ENCODE measurements at places on chromosomes 7 and 10. TPM values are rescaled to one million over a fixed set of nuclear protein-coding genes. Genes with fewer than 3 reads are reported as not detected.

The CCDC3 gene
- 5.3 TPM for total RNA-seq

DNA sequence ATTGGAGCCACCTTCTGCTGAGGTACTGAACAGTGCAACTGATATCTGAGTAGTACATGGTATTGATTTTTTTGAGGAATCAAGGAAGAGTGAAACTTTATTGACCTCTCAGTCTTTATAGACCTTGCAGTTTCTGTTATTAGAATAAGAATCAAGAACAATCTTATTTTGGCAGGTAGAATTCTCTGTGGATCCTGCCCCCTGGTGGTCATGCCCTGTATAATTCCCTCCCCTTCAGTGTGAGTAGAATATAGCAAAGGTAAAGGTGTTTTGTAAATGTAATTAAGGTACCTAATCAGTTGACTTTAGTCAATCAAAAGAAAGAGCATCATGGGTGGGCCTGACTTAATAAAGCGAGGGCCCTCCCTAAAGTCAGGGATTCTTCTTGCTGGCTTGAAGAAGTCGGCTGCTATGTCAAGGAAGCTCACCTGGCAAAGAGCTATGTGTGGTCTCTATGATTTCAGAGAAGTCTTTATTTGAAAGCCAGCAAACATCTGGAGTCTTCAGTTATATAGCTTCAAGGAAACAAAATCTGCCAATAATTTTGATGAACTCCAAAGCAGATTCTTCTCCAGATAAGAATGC, 142.8 kb downstream of the LSM5 start:
- no peak for DNase-seq

DNA sequence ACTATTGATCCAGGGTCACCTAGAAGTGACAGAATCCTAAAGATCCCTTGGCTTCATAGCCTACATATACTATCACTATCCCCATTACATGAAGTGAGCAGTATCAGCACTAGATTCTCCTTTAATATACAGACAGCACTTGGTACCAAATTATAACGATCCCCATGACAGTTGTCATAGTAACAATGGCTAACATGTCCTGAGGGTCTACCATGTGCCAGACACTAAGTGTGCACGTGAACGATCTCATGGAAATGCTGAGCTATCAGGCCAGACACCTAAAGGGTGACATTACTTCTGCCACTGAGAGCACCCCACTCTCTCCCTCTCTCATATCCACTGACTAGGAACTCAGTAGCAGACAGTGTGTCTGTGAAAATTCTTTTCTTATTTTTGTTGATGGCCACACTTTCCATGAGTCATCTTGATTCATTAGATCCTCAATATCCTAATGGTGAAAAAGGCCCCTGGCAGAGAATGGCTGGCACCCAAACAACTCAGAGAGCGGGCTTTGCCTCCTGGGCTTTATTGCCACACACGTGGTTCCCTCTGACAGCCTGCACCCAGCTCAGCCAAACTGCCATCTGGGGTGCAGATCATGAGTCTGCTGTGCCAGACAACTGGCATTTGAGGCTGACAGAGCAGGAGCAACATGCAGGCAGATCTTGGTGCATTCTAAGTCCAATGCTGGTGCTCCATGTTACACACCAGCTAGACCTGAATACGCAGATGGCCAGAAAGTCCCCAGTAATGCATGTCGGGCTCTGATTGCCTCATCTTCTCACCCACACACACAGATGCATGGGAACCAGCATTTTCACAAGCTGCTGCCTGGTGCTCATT, 176.3 kb downstream of the DGKI start:
- no peak for DNase-seq

DNA sequence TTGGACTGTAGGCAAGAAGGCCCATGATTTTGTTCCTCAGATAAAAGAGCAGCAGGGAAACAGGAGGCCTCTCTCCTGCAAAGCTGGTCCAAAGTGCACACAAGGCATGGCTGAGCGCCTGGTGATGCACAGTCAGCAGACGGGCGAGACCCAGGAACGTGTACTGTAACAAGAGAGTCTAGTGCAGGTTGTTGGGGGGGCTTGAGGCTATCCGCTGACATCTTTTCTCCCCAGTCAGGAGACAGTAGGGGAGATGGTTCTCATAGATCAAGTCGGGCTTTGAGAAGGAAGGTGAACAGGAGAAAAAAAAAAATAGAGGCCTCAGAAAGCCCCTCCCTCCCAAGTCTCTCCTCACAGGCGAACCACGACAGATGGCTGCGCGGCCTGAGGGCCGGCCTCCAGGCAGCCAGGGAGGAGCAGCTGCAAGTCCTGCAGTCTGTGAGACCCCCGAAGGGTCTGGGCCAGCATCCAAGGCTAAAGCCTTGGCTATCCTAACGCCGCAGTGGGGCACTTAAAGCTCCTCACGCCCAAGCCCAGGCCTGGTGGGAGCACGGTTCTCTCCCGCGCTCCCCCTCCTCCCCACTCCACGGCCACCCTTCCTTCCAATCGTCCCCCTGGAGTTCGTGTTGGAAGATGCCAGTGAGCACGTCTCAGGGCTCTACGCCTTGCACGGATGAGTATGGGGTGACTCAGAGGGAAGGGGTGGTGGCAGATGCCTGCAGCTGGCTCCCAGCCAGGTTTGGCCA, 68.3 kb downstream of the PRKAG2 start:
- DNase-seq: peak; percentile 80

DNA sequence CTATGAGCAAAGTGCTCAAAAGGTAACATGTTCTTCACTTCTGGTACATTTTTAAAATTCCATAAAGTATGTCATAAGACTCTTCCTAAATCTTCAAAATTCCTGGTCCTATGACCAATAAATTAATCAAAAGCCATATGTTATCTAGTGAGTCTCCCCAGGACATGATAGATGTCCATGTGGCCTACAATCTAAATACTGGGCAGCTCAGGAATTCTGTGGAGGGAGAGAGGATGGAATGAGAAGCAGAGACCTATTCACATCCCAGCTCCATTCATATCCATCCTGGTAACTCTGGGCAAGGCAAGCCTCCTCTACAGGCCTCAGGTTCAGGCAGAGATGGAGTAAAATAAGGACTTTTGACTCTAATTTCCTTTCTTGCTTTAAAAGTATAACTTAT, 224.8 kb downstream of the MTERF1 start:
- DNase-seq: no peak

DNA sequence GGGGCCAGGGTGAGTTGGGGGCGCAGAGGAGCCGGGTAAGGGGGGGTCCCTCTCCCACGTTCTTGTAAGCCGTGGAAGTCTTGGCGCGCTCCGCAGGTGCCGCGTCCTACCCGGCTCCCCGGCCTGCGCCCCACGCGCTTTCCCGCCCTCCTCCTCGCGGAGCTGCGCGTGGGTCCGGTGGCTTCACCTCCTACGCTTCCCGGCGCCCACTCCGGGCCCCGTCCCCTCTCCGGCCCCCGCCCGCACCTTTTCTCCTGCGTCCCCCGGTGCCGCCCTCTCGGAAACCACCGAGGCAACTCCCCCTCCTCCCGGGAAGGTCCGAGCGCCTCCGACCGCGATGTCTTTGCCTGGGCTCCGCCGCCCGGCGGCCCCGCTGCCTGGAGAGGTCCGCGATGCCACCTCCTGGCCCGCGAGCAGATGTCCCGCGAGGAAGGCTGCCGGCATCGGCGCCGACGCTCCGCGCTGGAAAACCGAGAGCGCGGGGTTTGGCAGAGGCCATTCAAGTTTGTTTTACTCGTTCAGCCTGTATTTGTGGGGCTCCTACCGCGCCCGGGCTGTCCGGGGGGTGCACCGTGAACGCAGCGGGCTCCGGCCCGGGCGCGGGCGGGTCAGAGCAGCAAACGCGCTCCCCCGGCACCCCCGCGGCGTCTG, 2.4 kb upstream of the NKX6-2 start:
- DNase-seq: no peak

All from left lobe of liver (tissue), 2 donors.